Activated CD4-positive, alpha-beta memory T cell treated with anti-CD3 and anti-CD28 coated beads, Interleukin-2, amount 10 ng/mL, durations not matched to agents 7 days and 5 days (primary cell): ENCODE measurements at places on chromosomes 4 and X. TPM values are rescaled to one million over a fixed set of nuclear protein-coding genes. Genes with fewer than 3 reads are reported as not detected.

DNA sequence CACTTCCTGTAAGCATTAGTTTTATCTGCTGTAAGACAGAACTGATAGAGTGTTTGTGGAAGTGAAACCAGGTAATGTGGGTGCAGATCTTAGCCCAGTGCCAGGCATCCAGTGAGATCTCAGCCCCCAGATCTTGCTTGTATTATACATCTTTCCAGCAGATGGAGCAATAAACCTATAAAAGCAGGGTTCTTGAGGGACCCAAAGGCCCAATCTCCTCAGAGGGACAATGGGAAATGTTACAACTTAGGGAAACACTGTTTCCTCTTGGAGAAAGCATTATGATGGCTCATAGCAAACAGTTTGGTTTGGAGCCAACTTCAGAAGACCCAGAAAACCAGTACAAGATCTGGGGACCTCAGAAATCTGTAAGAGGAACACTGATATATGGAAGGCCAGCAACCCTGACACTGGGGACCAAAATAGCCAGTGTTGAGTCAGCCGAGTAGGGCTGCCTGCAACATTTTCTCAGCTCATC is 206.3 kb downstream of the SLC7A11 start:
- H3K27me3 ChIP-seq, result no peaks in the 10 kb centered on the region
- H3K4me1 ChIP-seq, result no peaks in the 10 kb centered on the region
- no peaks in the 10 kb centered on the region for H3K36me3 ChIP-seq

DNA sequence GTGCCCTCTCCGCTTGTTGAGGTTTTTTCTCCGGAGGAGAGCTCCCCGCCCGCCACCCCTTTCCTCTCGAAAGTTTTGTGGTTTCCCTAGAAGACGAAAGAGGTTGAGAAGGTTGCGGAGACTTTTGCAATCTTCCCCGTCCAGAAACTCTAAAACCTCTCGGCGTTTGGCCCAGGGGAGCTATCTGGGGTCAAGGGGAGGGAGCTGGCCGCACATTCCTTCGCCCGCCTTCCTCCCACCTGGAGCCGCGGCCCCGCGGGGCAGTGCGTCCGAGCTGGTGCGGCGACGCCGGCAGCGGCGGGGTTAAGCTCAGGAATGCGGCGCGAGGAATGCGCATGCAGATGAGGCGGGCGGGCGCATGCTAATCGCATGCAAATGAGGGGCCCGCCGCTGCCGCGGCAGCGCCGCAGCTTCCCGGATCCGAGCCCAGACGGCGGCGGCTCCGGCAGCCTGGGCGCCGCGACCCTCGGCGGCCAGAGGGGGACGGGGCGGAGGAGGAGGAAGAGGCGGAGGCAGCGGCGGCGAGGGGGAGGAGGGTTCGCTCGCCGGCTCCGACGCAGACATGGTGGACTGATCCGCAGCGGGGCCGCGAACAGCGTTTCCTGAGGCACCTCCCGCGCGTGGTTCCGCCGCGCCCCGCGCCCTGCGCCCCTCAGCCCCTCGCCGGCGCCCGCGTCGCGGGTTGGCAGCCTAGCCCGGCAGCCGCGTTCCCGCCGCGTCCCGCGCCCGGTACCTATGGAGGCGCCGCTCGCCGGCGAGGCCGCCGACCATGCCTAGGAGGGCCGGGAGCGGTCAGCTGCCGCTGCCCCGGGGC is at the start of gene WWC2:
Gene WWC2, plus strand, starts transcription at position 535 of the 814 bp plus-strand sequence. Its CDS starts 235 bp downstream, at position 770.
- H3K27me3 ChIP-seq, result peaks cover 53% of the 10 kb centered on the region
- H3K4me1 ChIP-seq, result peaks cover 4% of the 10 kb centered on the region
- peak within 1 kb of the TSS; percentile 52 for H3K4me3 ChIP-seq
- peak; percentile 55 for DNase-seq
- H3K27ac ChIP-seq, result no peak within 1 kb of the TSS
- H3K36me3 ChIP-seq, result no peaks in the 10 kb centered on the region

DNA sequence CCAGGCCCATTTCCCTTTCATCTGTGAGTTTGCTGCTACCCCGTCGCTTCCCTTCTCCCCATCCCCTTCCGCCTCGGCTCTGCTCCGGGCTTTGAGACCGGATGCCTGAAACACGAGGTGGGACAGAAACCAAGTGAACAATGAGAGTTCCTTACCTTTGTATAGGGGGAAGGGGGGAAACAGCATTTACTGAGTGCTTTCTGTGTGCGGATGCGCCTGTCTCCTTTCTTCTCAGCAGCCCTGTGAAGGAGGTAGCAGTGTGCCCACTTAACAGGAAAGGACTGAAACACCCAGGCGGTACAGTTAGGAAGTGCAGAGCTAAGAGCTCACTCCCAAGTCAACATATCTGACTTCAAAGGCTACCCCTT is 43.2 kb upstream of the TMSB15B start:
- peak; percentile 40 for DNase-seq
- peaks cover 28% of the 10 kb centered on the region for H3K36me3 ChIP-seq
- H3K4me3 ChIP-seq, result peak overlapping the region; percentile 91
- peaks cover 33% of the 10 kb centered on the region for H3K4me1 ChIP-seq

Gene COL25A1
- total RNA-seq, result not detected

Gene IL1RAPL2
- total RNA-seq, result not detected
